ENCODE measurements at places on chromosomes 7 and 10. TPM values are rescaled to one million over a fixed set of nuclear protein-coding genes. Genes with fewer than 3 reads are reported as not detected.

DNA sequence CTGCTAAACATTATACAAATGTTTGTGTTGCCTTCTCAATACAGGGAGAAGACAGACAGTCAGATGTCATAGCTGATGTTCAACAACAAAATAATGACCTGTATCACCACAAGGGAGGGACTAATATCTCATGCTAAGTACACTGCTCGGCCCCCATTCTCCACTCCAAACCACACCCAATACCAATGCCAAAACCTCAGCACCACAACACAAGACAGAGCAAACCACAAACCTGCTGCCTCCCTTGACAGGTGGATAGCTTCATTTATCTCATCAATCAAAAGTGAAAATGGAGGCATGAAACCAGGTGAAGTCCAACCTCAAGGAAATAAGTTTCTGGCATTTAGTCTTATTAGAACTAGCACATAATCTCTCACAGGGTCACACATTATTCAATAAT, 109.5 kb downstream of the PARD3 start:
- DNase-seq, result no peak

GRCh38 chr7:30663414-30663813, 18.8 kb downstream of the CRHR2 start:
- no peak for DNase-seq

PALD1 gene
- 2.3 TPM for total RNA-seq

ITPRID1 gene
- total RNA-seq, result not detected

GRCh38 chr7:101109368-101109767, 17.5 kb upstream of the SERPINE1 start:
- DNase-seq, result no peak

CASP7 gene
- total RNA-seq, result 16.6 TPM

SFRP4 gene
- not detected for total RNA-seq

ACSM6 gene
- not detected for total RNA-seq

- no peak for DNase-seq
These were observed 700.7 kb downstream of the PHTF2 start for GRCh38 chr7:78499283-78499682.

DNA sequence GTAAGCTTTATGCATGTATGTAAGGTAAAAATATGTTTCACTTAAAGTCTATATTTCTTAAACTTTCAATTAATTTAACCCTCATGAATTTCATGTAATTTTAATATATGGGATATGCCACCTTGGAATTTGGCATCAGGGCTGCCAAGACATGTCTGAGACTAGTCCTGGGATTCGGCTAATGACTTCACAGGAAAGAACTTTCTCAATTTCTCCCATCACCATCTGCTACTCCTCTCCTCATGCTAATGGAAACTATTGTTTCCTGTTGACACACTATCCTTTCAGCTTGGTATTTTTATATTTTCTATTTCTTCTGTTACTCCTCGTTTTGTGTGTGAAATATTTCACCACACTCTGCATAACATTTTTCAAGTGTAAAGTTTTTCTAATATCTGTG, 205.9 kb downstream of the ARL4A start:
- no peak for DNase-seq

PGAM2 gene
- total RNA-seq, result 0.67 TPM

Measured in activated T-helper 2 cell treated with anti-CD3 and anti-CD28 coated beads, Interferon-gamma antibody, Interleukin-2, Interleukin-4, amounts not matched to agents 10 μg/mL and 5 μg/mL and 100 μg/mL, durations not matched to agents 14 hours and 24 hours and 36 hours (primary cell).